ENCODE measurements at places on chromosomes 7 and 10.

- peak; percentile 8 for DNase-seq
Measured at GRCh38 chr10:29022513-29022912, 266.4 kb upstream of the LYZL1 start.

DNA sequence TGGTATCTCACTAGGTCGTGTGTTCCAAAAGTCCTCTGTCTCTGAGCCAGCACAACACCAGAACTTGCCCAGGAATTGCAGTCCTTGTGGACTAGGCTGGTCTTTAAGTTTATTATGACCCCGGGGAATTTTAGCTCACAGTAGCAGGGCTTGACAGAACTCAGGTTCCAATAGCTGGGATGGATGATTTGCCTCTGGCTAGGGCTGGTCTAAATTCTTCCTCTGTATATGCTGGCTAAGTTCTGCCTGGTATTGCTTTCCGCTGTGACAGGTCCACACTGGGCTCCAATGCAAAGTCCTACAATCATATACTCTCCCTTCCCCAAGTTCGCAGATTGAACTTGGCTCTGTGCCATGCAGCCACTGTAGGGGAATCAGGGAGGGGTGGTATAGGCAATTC lies 52.5 kb downstream of the FAS start:
- DNase-seq: no peak

DNA sequence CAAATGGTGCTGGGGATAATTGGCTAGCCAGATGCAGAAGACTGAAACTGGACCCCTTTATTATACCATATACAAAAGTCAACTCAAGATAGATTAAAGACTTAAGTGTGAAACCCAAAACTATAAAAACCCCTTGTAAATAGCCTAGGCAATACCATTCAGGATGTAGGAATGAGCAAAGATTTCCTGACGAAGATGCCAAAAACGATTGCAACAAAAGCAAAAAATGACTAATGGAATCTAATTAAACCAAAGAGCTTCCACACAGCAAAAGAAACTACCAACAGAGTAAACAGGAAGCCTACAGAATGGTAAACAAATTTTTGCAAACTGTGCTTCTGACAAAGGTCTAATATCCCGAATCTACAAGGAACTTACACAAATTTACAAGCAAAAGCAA lies 30.9 kb upstream of the PLXDC2 start:
- DNase-seq: no peak

DNA sequence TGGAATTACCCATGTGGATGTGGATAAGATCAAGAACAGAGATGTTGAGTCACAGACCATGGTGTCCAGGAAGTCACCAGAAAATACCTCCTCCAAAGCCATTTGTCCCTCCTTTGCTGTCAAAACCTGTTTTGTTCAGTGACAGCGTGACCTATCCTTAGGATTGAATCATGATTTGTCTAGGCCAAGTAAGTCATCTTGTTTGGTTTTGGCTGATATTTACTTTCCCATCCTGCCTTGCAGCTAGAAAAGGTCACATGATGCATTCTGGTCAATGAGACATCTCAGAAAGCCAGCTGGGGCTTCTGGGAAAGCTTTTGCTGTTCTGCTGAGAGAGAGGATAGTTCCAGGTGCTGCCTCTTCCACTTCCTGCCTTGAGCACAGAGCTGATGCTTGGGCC lies 225.3 kb upstream of the ZMIZ1 start:
- DNase-seq: no peak

DNA sequence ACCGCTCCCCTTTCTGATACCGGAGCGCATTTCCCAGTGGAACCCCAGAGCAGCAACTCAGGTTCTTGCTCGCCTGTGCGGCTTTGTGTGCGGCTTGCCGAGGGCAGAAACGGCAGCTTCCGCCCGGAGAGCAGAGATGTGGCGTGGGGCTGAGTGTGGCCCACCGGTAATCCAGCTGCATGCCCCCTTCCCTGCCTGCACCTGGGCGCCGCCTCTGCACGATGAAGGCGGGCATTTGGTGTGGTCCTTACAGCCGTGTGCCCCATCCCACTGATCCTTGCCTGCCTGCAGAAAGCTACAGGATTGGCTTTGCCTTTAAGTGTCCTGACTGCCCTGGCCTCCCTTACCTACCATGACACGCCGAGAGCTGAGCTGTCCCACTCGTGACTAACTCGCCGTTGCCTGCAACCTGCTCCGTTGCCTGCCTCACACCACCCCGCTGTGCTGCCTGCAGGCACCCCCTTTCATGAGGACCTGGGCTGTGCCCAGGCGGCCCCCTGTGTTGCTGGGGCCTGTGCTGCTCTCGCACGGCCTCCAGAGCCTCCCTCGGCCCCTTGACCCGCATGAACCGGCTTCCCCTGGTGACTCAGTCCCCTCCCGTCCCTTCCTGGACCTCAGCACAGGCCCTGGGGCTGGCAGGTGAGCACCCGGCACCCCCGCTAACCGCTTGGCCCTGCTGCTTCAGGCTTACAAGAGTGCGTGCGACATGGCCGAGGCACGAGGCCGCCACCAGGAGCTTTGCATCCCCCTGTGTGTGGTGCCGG lies 48.0 kb downstream of the PITRM1 start:
- no peak for DNase-seq

GRCh38 chr7:69162326-69162725 lies 435.9 kb upstream of the AUTS2 start:
- DNase-seq: no peak

- peak; percentile 25 for DNase-seq
Measured at GRCh38 chr10:77899080-77899477, 27.5 kb downstream of the DLG5 start.

- no peak for DNase-seq
Measured at GRCh38 chr10:61958311-61958710, 56.8 kb downstream of the ARID5B start.

- DNase-seq: peak; percentile 45
Measured at GRCh38 chr10:49592726-49593563, 17.2 kb upstream of the SLC18A3 start.

DNA sequence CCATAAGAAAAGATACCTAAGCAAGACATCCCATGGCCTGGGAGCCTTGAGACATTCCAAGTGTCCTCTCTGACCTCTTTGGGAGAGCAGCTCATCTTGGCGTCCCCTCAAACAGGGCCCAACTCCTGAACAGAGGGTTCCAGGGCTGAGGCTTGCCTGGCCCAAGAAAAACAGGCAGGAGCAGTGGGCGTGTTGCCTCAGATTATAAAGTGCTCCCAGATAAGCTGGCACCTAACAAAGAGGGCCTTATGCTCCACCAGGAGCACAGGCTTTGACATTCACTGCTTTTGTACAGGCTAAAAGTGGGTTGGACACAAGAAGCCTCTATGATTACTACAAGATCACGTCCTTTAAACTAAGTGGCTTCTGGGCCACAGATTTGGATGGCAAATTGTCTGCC lies 193.1 kb downstream of the FGFR2 start:
- DNase-seq: no peak

DNA sequence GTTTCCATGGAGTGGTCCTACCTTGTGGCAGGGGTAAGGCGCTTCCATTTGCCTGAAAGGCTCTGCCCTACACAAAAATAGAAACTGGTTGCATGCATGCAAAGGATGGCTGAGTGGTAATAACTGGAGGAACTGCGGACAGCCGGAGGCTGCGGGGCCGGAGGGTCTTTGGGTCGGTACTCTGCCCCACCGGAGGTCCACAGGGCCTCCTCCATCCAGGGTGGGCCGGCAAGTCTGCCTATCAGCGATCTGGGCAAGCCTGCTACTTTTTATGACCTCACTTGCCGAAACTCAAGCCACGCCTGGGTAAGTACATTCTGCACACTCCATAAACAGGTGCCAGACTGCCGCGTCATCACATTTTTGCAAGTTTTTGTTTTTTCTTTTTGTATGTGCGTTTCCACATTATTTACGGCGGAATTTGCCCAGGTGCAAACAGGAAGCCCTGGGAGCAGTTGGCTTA lies 30.0 kb downstream of the TACC2 start:
- peak; percentile 91 for DNase-seq

- no peak for DNase-seq
Measured at GRCh38 chr10:5557799-5558771, 33.3 kb downstream of the CALML3 start.

GRCh38 chr7:29476916-29477315 lies 86.7 kb upstream of the PRR15 start:
- DNase-seq: no peak

- no peak for DNase-seq
Measured at GRCh38 chr10:77080361-77081027, 557.1 kb downstream of the KCNMA1 start.

- DNase-seq: no peak
Measured at GRCh38 chr7:99561737-99562051, 3.3 kb downstream of the ZNF655 start.

DNA sequence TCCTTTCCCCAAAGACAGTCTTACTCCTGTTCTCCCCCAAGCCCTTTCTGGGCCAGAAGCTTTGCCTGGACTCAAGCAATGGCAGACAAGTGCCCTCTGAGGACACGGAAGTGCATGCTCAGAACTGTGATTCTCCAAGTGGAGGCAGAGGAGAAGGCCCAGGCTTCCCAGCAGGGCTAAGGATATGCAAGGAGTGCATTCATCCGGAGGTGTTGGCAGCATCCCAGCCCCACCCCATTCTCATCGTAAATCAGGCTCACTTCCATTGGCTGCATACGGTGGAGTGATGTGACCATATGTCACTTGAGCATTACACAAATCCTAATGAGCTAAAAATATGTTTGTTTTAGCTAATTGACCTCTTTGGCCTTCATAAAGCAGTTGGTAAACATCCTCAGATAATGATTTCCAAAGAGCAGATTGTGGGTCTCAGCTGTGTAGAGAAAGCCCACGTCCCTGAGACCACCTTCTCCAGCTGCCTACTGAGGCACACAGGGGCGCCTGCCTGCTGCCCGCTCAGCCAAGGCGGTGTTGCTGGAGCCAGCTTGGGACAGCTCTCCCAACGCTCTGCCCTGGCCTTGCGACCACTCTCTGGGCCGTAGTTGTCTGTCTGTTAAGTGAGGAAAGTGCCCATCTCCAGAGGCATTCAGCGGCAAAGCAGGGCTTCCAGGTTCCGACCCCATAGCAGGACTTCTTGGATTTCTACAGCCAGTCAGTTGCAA lies 1.4 kb upstream of the RBP3 start:
- DNase-seq: peak; percentile 27

DNA sequence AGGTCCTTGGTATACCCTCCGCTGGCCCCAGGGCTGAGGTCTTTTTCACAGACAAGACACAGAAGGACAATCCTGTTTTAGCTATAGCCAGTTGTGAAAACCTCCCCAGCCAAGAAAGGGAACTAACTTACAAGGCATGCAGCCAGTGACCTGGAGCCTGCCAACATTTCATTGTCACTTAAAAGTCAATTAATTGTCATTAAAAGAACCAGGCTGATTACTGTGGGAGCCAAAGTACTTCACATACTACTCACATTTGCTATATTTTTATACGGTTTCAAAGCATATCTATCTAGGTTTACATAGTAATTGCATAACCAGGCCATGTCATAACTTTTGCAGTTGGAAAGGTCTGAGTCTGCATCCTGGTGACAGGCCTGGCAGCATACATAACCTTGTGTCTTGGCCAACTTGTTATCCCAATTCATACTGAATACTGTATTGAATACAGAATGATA lies 31.1 kb downstream of the NRBF2 start:
- DNase-seq: peak; percentile 16

DNA sequence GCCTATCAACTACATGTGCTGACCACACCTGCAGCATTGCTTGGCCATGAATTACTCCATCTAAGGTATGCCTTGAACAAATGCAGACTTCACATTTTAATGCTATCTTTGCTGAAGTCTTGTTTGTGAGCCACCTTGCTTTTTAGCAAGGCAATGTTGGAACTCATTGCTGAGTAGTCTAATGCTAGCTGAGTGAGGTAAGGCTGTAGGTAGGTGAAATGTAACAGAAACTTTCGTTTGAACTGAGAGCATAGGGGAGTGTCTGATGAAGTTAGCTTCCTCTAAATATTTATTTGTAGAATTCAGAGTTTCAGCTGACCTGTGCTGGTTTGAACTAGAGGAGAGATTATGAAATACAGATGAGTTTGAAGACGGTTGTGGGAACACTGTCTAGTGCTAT lies 238.5 kb downstream of the SEMA3A start:
- no peak for DNase-seq

- no peak for DNase-seq
Measured at GRCh38 chr10:34956756-34957155, 133.4 kb downstream of the CUL2 start.

GRCh38 chr7:28130277-28130676 lies 50.3 kb downstream of the JAZF1 start:
- no peak for DNase-seq

DNA sequence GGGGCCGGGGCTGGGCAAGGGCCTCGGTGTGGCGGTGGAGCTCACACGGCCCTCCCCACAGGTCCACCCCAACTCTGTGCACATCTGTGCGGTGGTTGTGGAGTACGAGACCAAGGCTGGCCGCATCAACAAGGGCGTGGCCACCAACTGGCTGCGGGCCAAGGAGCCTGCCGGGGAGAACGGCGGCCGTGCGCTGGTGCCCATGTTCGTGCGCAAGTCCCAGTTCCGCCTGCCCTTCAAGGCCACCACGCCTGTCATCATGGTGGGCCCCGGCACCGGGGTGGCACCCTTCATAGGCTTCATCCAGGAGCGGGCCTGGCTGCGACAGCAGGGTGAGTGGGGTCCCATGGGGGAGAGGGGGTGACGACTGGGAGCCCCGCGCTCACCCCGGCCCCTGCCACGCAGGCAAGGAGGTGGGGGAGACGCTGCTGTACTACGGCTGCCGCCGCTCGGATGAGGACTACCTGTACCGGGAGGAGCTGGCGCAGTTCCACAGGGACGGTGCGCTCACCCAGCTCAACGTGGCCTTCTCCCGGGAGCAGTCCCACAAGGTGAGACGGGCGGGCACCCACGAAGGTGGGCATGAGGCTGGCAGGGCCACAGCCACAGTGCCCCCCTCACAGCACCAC lies 8.8 kb downstream of the TMEM120A start:
- DNase-seq: no peak

- DNase-seq: no peak
Measured at GRCh38 chr10:71239946-71240795, 27.8 kb downstream of the UNC5B start.

GRCh38 chr10:14673189-14673861 lies 101.4 kb downstream of the FAM107B start:
- peak; percentile 29 for DNase-seq

DNA sequence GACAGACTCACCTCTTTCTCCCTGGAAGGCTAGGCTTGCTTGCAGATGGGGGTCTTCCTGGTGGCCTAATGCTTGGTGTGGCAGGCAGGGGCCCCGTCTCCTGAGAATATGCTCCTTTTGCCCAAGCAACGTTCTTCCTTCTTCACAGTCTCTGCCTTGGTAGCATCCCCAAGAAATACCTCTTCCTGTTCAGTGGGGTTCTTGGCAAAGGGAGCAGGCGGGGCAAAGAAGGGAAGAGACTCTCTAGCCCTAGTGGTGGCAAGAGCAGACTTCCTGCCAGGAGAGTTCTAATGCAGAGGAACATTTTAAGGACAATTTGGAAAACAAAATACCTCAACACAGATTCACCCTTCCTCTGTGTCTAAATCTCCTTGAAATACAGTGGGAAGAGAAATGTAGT lies at the start of gene CLEC5A:
TSS of gene CLEC5A (minus strand) at position 179 of the 400 bp plus-strand sequence. CDS start 682 bp downstream, outside the sequence.
- DNase-seq: no peak

- DNase-seq: no peak
Measured at GRCh38 chr10:43002596-43002995, 74.3 kb upstream of the RET start.

DNA sequence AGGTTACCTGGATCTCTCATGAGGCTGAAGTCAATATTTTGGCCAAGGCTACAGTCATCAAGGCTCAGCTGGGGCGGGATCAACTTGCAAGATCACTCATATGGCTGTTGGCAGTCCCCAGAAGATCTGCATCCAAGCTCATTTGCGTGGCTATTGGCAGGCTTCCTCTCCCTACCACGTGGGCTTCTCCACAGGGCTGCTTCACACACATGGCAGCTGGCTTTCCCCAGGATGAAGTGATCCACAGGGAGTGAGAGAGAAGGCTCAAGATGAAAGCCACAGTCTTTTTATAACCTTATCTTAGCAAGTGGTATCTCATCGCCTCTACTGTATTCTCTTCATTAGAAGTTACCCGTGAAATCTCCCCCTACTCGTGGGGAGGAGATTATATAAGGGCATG lies 167.4 kb downstream of the TMEM26 start:
- DNase-seq: no peak

Data from large intestine (tissue), 12 donors.